Fibroblast of lung (primary cell): ENCODE measurements at places on chromosomes 5 and 9. TPM values are rescaled to one million over a fixed set of nuclear protein-coding genes. Genes with fewer than 3 reads are reported as not detected.

The PDCD1LG2 gene
- total RNA-seq = 4.9 and 6.9 TPM in 2 replicates

The RANBP3L gene
- under 0.01 TPM in 1 of 2 replicates, not detected in the other for total RNA-seq

DNA sequence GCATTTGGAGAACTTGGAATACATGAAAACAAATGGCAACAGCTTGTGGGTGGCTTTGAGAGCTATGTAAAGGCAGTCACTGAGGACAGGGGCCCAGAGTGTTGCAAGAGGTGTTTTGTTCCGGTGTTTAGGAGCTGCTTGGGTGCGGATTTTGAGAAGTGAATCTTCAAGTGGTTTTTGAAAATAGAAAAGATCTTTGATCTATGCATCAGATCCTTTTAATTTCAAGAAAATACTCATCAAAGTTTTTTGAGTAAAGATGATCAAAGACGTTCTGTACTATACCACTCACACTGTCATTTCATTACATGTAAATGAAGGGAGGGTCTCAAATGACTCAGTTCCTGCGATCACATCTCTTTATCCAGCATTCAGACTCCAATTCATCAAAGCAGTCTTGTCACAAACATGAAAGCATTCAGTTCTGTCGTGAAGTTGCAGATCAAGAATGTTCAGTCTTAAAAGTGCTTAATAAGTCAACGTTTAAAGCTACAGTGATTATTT is 112.5 kb downstream of the WDR41 start:
- H3K27me3 ChIP-seq = no peaks in the 10 kb centered on the region
- no peaks in the 10 kb centered on the region for H3K36me3 ChIP-seq
- no peaks in the 10 kb centered on the region for H3K4me1 ChIP-seq
- no peak overlapping the region for H3K4me3 ChIP-seq

GRCh38 chr5:137668637-137669036 is 67.3 kb downstream of the KLHL3 start:
- no peaks in the 10 kb centered on the region for H3K4me1 ChIP-seq
- no peak overlapping the region for H3K4me3 ChIP-seq
- H3K27ac ChIP-seq = no peak overlapping the region
- no peak for DNase-seq
- H3K36me3 ChIP-seq = no peaks in the 10 kb centered on the region

DNA sequence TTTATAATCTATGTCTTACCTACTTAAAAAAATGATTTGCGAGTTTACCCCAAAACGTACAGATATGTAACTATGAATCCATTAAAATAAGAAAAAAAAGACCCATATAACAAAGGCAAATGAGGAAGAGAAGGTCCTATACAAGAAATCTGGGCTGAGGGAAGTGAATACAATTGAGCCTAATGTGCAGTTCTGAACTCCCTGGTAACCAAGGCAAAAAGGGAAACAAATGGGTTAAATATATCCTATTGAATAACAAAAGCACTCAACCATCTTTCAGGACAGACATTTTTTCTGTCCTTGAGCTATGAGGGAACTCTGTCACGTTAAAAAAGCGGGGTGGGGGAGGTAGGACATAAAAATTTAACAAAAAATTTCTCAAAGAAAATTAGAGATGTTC is 78.6 kb downstream of the PTPN3 start:
- H3K27me3 ChIP-seq = no peaks in the 10 kb centered on the region
- H3K36me3 ChIP-seq = no peaks in the 10 kb centered on the region
- no peaks in the 10 kb centered on the region for H3K4me1 ChIP-seq
- H3K4me3 ChIP-seq = no peak overlapping the region
- DNase-seq = no peak
- H3K27ac ChIP-seq = no peak overlapping the region

GRCh38 chr5:174505621-174506020 is 218.8 kb upstream of the MSX2 start:
- H3K27me3 ChIP-seq = no peaks in the 10 kb centered on the region
- no peaks in the 10 kb centered on the region for H3K36me3 ChIP-seq
- peak; percentile 58 for DNase-seq
- H3K27ac ChIP-seq = no peak overlapping the region
- H3K4me3 ChIP-seq = no peak overlapping the region

DNA sequence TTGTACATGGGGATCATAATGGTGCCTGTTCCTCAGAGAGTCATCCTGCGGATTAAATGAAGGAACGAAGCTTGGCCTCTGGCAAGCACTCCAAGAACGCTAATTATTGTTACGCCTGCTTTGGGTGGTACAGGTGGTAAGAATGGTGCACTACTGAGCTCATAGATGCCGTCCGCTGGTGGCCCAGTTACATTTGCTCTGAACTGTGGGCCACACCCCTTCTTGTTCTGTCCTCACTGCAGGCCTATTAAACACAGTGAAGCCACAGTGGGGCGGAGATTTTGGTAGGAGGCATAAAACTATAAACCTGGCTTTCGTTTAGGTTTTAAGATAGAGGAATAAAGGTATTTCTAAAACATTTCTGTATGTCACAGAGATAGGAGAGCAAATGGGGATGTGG is 40.6 kb upstream of the FER start:
- no peaks in the 10 kb centered on the region for H3K4me1 ChIP-seq
- no peak for DNase-seq
- H3K27me3 ChIP-seq = no peaks in the 10 kb centered on the region
- H3K4me3 ChIP-seq = no peak overlapping the region
- H3K36me3 ChIP-seq = no peaks in the 10 kb centered on the region

- no peak overlapping the region for H3K4me3 ChIP-seq
- H3K4me1 ChIP-seq = no peaks in the 10 kb centered on the region
- H3K27me3 ChIP-seq = no peaks in the 10 kb centered on the region
- no peaks in the 10 kb centered on the region for H3K36me3 ChIP-seq
Measured at GRCh38 chr5:132342291-132343180, 27.0 kb upstream of the SLC22A5 start.
